ENCODE measurements at places on chromosomes 3 and 15.

- no peak for DNase-seq
Observed at GRCh38 chr15:77819048-77819850, 186.5 kb upstream of the LINGO1 start.

GRCh38 chr3:27671101-27671500, 51.0 kb downstream of the EOMES start:
- DNase-seq: no peak

GRCh38 chr3:188747489-188747888, 424.3 kb upstream of the TPRG1 start:
- no peak for DNase-seq

GRCh38 chr15:33009603-33010002, 184.9 kb downstream of the FMN1 start:
- DNase-seq: no peak

DNA sequence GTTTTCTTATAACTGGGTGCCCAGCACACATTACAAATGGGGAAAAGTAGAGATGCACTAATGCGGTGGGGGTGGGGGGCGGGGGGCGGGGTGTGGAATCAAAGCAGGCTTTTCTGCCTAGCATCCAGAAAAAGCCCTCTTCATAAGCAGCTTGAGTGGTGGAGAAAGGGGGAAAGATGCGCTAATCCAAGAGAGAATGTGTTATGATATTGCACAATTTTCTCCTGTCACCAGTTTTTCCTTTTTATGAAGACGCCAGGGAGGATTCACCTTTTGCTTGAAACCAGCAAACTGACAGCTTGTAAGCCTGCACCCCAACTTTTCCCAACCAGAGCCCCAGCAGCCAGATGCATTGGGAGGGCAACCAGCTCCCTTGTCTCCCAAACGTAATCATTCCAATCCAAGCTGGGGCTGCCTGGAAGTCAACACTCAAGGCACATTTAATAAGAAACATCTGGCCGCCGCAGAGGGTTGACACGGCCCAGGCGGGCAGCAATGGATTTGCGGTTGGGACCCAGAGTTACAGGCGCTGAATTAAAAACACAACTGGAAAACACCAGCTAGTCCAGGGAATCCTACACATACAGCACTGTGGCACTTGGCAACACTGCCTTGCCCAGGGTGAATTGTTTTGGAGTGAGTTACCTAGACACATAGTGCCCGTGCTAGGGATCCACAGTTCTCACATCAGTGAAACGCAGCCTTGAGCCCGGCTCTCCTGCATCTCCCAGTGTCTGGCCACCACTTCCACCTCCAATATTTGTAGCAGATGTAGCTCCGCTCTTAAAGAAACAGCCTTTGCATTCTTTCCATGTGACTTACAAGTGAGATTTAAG, 218.5 kb upstream of the PRICKLE2 start:
- no peak for DNase-seq

GRCh38 chr3:61996366-61996765, 377.0 kb downstream of the FEZF2 start:
- no peak for DNase-seq

DNA sequence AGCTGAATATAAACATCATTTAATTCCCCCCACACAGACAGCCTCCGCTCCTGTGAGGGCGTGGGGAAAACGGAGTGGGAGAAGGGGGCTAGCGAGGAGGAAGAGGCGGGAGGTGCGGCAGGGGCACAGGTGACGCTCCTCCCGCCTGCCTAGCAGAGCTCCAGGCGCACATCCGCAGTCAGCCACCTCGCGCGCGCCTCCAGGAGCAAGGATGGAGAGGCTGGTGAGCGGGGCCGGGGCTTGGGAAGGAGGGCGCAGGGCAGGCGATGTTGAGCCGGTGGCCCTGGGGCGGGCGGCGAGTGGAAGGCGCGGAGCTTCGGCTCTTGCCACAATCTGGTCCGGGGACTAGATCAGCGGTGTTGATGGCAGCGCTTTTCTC, at the start of gene CD200:
Gene CD200 (plus strand): TSS at position 155 of the 379 bp plus-strand sequence. CDS start 57 bp downstream, at position 212.
- DNase-seq: peak; percentile 71

DNA sequence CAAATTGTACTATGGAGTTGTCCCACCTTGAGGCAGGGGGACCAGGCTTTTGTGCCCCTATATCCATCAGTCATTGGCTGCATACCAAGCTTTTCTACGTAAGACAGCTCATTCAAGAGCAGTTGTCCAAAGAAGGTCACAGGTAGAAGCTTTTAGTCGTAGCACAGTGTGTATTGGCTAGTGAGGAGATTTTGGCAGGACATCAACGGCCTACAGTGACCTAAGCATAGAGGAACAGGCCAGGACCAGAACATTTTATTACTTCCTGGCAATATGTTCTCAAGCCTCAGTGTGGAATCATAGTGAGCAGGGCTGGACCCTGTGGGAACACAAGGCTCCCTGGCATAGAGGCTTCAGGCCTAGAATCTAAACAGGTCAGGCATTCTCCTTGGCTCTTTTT, 105.4 kb upstream of the ANKRD28 start:
- DNase-seq: no peak

- no peak for DNase-seq
Observed at GRCh38 chr15:37199545-37199944, 99.2 kb upstream of the MEIS2 start.

GRCh38 chr3:171396048-171396447, 64.2 kb downstream of the TNIK start:
- DNase-seq: no peak

DNA sequence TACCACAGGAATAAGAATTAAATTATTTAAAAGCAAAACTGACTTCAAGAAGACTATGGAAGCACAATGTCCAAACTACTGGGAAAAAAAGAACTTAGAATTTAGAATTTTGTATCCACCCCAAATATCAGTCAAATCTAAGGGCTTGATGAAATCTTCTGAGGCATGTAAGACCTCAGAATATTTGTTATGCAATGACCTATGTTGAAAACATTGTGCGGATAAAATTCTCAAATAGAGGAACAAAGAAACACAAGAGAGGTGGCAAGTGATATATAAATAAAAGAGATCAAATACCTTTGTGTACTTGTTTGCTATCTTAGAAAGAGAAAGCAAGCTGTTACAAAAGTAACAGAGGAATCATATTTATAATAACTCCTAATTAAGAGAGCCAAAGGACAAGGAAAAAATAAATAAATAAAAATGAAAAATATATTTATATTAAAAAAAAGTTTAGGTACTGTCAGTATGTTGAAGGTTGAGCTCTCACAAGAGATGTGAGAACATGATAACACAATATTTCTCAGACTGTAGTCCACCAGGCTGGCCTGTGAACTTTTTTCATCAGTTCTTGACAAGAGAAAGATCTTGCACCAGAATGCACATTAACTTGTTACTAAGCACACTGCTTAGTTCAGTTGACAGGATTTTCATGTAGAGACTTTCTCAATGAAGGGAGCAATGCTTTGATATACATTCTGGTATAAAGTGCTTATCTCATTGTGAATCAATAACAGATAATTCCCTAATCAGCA, 50.0 kb downstream of the CPA3 start:
- DNase-seq: no peak

- DNase-seq: no peak
Observed at GRCh38 chr3:113758389-113759024, 11.7 kb downstream of the ATP6V1A start.

GRCh38 chr3:141524988-141525387, 38.2 kb downstream of the RASA2 start:
- DNase-seq: no peak

DNA sequence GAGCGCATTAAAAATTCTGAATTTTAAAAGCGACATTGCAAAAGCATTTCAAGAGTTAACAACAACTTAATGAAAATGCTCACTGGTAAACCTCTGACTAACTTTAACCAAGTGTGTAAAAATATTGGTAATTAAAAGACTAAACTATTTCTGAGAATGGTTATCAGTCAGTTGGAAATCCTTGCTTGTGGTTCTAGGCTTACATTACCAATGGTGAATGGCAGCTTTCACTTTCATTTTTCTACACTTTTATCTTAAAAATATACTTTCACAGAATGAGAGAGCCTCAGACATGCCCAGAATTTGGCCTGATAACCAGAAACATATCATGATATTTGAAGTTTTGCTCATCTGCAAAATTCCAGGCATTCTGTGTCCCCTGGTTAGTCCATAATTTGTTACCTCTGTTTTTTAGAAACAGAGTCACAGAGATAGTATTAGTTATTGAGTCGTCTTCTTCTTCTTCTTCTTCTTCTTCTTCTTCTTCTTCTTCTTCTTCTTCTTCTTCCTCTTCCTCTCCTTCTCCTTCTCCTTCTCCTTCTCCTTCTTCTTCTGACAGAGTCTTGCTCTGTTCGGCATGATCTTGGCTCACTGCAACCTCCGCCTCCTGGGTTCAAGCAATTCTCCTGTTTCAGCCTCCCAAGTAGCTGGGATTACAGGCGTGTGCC, 5.5 kb upstream of the RNF111 start:
- no peak for DNase-seq

DNA sequence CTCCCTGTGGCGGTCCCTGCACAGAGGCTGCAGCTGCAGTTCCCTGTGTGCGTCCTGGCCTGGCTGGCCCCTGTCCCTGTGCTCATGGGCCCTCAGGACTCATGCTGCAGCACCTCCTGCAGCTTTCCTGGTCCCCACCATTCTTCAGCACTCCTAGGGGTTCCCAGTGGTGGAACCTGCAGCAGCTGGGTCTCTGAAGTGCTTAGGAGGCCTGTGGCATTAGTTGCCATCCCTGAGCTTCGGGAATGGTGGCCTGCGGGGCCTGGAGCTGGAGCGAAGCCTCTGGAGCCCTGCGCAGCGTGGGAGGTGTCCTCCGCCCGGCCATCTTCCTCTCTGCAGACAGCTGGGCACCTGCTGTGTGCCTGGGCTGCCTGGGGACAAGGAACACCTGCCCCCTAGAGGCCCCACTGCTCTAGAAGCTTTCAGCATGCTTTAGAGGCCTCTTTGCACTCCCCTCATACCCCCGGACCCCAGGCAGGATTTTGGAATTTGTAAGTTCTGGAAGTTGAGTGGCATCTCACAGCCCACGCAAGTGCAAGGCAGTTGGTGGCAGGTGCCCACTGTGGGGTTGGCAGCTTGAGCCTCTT, 13.1 kb downstream of the PLXNA1 start:
- DNase-seq: no peak

GRCh38 chr3:195708626-195709481, 11.9 kb upstream of the MUC20 start:
- no peak for DNase-seq

- DNase-seq: no peak
Observed at GRCh38 chr3:141401573-141402475, 33.5 kb downstream of the ZBTB38 start.

DNA sequence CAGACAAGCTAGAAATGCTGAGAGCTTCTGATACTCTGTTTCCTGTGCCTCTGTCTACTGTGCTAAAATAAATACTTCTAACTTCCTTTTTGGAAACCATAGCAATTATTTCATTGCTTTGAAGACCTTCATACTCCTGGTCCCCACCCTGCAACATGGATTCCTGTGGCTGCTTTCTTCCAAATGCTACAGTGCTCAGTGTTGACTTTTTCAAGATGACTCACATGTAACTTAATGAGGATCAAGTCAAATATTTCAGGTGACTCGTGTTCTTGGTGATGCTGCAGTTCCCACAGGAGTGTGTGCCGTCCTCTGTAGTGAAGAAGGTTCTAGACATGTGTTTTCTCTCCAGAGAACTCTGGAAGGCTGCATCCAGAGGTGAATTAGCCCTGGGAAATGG, 288.6 kb downstream of the CLSTN2 start:
- no peak for DNase-seq

DNA sequence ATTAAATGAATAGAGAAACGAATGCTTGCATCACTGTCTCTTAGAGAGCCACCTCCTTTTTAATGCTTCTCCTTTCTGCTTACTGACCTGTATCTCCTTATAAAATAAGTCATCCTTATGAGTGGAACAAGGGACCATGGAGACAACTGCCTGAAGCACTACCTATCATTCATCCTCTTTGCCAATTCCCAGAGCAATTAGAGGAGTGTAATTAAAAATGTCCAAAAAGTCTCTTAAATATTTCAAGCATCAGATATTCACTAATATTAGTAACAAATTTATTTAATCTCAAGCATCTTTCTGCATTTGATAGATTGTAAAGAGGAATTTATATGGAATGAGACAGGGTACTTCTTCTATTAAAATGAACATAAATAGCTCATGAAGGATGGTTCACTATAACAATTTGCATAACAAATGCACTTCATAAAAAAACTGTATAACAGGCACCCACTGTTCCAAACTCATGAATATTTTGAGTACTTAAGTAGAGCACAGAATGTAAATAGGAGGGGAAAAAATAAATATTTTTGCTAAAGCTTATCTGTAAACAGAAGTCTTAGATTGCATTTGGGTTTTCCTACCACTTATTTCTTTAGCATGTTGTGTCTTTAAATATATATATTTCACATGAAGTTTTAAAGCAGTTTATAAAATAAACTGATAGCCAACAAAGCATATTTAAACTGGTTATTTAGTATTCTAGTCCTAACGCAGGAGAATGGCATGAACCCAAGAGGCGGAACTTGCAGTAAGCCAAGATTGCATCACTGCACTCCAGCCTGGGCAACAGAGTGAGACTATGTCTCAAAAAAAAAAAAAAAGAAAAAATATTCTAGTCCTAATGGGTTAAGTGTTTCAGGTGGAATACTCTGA, 269.3 kb downstream of the TBL1XR1 start:
- DNase-seq: no peak

GRCh38 chr15:63440756-63441155, 59.1 kb upstream of the CA12 start:
- no peak for DNase-seq

GRCh38 chr3:112627419-112627818, 13.5 kb downstream of the CCDC80 start:
- DNase-seq: no peak

- no peak for DNase-seq
Observed at GRCh38 chr3:25427563-25427941, 511 bp upstream of the RARB start.

DNA sequence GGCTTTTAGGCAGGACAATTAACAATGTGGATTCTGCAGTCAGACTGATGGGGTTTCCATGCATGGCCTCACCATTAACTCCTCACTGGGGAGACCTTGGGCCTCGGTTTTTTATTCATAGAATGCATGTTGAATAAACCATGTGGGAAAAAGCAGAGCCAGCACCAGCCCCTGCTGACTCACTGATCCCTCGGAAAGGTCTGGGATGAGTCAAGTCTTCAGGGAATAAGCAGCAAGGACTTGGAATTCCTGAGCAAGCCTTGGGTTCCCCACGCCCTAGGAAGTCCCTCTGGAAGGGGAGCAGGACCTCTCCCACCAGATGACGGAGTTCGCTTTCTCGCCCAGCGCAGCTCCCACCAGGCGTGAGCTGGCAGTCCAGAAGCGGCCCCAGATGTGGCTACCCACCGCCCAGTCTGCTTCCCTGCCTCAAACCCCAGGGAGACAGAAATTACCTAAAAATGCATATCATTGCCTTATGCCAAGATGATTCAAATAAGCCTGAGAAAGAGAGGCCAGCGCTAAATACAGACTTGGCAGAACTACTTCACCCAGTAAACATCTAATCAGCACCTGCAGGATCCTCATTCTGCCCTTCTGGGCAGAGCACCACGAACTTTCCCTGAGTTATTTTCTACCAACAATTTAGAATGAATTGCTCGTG, 45.4 kb downstream of the BTD start:
- DNase-seq: no peak

DNA sequence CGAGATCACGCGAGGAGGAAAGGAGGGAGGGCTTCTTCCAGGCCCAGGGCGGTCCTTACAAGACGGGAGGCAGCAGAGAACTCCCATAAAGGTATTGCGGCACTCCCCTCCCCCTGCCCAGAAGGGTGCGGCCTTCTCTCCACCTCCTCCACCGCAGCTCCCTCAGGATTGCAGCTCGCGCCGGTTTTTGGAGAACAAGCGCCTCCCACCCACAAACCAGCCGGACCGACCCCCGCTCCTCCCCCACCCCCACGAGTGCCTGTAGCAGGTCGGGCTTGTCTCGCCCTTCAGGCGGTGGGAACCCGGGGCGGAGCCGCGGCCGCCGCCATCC, 1.1 kb upstream of the SETD5 start:
- DNase-seq: no peak
